NCI-H2081 treated with DMSO at 0.1 percent for 48 hours (cell line): ENCODE measurements at places on chromosomes 16 and 17.

GRCh38 chr16:65414284-65414984 lies 292.6 kb upstream of the CDH11 start:
- DNase-seq, result no peak

DNA sequence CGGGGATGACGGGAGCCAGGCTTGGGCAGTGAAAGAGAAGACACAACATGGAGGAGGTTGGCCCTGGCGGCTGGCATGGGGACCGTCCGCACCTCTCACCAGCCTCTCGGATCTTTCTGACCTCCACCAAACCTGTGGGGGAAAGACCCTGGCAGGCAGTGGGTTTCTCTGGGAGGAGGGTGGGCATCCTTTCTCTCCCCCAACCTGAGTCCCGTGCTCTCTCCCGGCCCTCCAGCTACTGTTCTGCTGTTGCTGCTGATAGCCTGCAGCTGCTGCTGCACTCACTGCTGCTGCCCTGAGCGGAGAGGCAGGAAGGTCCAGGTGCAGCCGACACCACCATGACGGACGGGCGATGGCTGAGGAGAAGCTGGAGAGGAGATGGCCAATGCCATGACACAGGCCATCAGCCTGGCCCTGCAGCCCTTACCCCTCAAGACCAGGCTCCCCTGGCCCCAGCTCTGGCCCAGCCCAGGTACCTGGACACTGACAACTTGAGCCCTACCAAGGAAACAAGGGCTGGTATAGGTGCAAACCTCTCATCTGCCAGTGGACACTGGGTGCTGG lies 7.4 kb downstream of the SMIM5 start:
- DNase-seq, result no peak

- DNase-seq, result no peak
These were observed 180.8 kb downstream of the ENGASE start for GRCh38 chr17:79255456-79255855.

DNA sequence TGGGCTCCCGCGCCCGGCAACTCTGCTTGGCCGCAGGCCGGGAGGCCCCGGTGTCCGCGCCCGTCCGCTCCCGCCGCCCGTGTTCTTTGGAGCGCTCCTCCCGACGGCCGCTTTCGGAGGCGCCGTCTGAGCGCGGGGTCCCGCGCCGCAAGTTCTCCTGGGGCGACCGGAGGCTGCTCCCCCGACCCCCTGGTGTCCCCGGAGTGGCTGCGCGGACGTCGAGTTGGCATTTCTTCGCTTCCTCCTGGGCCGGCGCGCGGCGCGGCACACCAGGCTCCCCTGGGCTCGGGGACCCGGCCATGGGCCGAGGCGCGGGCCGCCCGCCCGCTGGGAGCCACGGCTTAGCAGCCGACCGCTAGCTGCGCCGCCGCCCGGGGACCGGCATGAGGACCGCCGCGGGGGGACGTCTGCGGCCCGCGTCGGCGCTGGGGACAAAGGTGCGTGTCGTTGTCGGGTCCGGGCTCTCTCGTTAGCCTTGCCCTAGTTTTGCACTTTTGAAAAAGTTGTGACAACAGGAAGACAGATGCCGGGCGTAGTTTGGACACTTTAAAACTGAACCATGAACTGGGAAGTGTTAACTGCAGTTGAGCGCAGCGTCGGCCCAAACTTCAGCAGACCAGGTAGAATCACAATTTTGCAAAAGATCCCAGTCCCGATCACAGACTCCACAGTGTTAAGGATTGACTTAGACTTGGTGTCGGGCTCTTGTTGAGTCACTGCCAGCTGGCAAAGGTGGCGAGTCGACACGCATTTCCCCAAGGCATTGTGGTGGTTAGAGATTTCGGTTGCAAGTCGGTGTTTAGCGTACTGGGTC lies 700 bp downstream of the UBN1 start:
- DNase-seq, result no peak

GRCh38 chr16:29743827-29744531 lies 1.8 kb downstream of the C16orf54 start:
- no peak for DNase-seq

DNA sequence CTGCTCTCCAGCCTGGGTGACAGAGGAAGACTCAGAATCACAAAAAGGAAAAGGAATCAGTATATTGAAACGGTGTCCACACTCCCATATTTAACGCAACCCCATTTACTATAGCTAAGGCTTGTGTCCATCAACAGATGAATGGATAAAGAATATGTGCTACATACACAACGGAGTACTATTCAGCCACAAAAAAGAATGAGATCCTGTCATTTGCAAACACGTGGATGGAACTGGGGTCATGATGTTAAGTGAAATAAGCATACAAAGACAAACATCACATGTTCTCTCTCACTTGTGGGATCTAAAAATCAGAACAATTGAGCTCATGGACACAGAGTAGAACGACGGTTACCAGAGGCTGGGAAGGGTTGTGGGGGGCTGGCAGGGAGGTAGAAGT lies 55.1 kb downstream of the ZNF778 start:
- no peak for DNase-seq

DNA sequence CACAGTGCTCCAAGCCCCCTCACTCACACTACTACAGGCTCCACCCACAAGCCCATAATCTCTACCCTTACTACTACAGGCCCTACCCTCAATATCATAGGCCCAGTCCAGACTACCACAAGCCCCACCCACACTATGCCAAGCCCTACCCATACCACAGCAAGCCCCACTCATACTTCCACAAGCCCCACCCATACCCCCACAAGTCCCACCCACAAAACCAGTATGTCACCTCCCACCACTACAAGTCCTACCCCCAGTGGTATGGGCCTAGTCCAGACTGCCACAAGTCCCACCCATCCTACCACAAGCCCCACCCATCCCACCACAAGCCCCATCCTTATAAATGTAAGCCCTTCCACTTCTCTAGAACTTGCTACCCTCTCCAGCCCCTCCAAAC lies 13.8 kb downstream of the RIPOR1 start:
- DNase-seq, result no peak

- DNase-seq, result no peak
These were observed 98.8 kb upstream of the FAM20A start for GRCh38 chr17:68699936-68700335.

DNA sequence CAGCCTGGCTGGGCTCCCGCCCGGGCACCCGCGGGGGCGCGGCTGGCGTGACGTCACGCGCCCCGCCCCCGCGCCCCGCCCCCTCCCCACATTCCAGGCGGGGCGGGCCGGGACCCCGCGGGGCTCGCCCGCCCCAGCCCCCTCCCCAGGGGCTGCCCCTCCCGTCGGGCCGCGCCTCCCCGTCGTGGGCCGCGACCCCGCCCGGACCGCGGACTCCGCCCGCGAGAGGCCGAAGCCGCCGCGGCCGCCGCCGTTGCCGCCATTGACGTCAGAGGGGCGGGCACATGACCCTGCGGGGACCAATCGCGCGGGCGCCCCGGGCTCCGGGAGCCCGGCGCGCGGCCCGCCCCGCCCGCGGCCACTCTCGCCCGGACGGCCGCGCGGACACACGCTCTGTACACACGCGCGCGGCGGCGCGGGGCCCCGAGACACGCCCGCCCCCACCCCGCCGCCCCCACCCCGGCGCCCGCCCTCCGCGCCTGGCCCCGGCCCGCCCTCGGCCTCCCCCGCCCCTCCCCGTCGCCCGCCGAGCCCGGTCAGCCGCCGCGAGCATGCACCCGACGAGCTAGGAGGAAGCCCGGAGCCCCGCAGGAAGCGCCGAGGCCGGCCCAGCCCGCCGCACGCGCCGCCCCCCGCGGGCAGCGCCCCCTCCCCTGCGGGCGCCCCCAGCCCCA lies at the start of gene CMIP:
Gene CMIP, plus strand, starts transcription at position 361 of the 674 bp plus-strand sequence.
- DNase-seq, result no peak

DNA sequence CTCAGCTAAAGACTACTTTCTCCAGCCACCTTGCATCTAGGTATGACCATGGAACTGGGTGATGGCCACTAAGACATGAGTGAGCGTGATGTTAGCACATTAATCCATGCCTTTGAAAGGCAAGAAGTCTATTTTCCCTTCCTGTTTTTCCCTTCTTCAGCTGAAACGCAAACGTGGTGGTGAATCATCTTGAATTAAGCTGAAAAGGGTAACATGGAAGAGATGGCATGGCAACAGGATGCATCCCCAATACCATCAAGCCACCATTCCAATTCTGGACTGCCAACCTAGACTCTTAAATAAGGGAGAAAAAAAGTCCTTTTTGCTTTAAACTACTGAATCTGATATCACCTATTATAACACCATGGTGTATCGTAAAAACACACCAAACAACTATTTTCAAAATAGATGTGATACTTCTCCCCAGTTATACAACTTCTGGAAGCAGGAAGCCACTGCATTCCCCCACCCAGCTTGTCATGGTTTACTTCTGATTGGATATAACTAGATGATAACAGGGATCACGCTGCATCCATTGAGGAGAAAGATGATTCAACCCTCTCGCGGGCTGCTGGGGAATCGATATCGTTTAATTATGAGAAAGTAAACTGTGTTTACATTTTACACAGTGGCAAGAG lies 368.6 kb downstream of the CDH13 start:
- no peak for DNase-seq

DNA sequence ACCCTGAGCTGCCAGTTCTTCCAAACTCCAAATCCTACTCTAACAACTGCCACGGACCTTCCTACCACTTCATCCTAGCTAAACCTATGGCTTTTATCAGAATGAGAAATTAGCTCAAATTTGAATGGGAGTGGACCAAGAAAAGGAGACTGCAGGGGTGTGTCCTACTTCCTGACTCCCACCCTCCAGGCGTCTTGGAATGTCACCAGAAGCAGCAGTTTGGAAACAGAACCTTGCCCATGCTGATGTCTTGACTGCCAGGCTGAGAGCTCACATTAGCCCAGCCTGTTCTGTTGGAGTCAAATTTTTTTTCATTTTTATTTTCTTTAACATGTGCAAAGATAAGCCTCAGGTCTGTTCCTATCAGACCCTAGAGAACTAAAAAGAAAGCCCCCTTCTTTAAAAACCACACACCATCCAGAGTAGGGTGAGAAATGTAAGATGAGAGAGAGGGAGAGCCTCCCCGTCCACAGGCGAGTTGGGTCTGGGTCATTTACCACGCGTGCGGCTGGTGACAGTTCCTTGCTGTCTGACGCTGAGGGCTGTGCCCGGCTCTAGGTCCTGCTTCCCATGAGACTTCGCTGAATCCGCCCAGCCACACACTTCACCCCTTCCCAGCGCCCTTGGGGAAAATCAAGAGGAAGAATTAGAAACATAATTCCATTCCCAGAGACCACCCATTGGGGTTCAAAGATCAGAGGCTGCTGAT lies 54.3 kb downstream of the WNT3 start:
- no peak for DNase-seq

- no peak for DNase-seq
These were observed 53.5 kb downstream of the STX8 start for GRCh38 chr17:9522074-9522473.

- DNase-seq, result no peak
These were observed 7.7 kb downstream of the ST6GALNAC1 start for GRCh38 chr17:76635659-76636360.

- no peak for DNase-seq
These were observed 20.0 kb downstream of the ANKS4B start for GRCh38 chr16:21253470-21253869.

- DNase-seq, result no peak
These were observed 87.2 kb upstream of the IRX3 start for GRCh38 chr16:54373534-54374520.

DNA sequence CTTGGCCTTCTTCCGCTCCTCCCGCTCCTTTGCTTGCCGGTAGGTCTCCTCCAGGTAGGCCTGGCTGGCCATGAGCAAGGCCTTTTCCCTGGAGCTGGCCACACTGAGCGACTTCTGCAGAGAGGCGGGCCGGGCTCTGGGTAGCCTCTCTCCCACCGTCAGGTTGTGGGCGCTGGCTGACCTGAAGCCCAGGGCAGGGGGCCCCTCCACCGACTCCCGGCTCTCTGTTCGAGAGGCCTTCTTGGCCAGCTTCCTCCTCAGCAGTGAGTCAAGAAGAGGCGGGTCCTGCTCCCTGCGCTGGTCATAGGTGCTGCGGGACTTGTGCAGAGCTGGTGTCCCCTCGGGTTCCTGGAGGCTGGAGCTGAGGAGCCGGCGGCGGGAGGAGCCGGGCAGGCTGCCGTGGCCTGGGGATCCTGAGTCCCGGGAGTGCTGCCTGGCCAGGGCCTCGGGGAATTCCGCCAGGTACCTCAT lies 12.8 kb downstream of the GPR179 start:
- no peak for DNase-seq

- DNase-seq, result no peak
These were observed 5.3 kb downstream of the DUSP14 start for GRCh38 chr17:37494971-37495370.

GRCh38 chr16:23374721-23375510 lies 72.8 kb downstream of the SCNN1B start:
- no peak for DNase-seq

- no peak for DNase-seq
These were observed 28.3 kb downstream of the CHD9 start for GRCh38 chr16:53083119-53083518.

DNA sequence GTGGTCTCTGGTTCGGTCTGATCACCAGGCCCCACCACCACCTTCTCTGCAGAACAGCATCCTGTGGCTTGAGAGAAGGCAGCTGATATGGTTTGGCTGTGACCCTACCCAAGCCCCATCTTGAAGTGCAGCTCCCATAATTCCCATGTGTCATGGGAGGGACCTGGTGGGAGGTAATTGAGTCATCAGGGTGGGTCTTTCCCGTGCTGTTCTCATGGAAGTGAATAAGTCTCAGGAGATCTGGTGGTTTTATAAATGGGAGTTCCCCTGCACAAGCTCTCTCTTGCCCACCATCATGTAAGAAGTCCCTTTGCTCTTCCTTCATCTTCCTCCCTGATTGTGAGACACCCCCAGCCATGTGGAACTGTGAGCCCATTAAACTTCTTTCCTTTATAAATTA lies 352.3 kb upstream of the CDH5 start:
- DNase-seq, result no peak
